DMS 273 treated with DMSO at 0.1 percent for 48 hours (cell line): ENCODE measurements at places on chromosomes 16 and 17.

- DNase-seq = no peak
These were observed 20.0 kb upstream of the KCNJ16 start for GRCh38 chr17:70055000-70055399.

- DNase-seq = no peak
These were observed 787 bp downstream of the CDH11 start for GRCh38 chr16:65120831-65121721.

DNA sequence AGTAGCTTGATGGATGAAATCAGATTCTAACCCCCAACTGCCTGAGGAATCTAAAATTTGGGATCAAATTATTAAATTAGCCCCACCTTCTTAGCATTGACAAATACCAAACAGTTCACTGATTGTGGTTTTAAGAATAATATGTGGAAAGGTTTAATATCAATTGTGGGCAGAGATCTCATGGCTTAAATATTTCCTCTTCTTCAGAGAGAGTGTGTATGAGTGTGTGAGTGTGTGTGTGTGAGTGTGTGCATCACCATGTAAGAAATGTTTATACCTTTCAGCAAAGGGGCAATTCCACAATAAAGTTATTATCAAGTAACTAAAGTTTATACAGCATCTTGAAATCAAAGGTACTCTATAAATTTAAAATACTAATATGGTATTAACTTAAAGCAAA lies 3.2 kb downstream of the SMURF2 start:
- no peak for DNase-seq

- no peak for DNase-seq
These were observed 133.3 kb downstream of the CA10 start for GRCh38 chr17:52025236-52025635.

- peak; percentile 44 for DNase-seq
These were observed 35.9 kb downstream of the CMTM4 start for GRCh38 chr16:66660422-66661209.
